Foreskin melanocyte (primary cell): ENCODE measurements at places on chromosomes 7 and 10.

GRCh38 chr10:88392222-88392621 lies 190.9 kb downstream of the RNLS start:
- no peak for DNase-seq

GRCh38 chr10:16470747-16471146 lies 33.9 kb downstream of the PTER start:
- DNase-seq = no peak

- no peak for DNase-seq
These were observed 43.1 kb downstream of the EGFR start for GRCh38 chr7:55061726-55062499.

- DNase-seq = no peak
These were observed 49.0 kb downstream of the RPS24 start for GRCh38 chr10:78082636-78083035.

GRCh38 chr10:100631192-100631591 lies 95.4 kb downstream of the HIF1AN start:
- no peak for DNase-seq

GRCh38 chr10:14740684-14741247 lies 33.9 kb downstream of the FAM107B start:
- DNase-seq = no peak

DNA sequence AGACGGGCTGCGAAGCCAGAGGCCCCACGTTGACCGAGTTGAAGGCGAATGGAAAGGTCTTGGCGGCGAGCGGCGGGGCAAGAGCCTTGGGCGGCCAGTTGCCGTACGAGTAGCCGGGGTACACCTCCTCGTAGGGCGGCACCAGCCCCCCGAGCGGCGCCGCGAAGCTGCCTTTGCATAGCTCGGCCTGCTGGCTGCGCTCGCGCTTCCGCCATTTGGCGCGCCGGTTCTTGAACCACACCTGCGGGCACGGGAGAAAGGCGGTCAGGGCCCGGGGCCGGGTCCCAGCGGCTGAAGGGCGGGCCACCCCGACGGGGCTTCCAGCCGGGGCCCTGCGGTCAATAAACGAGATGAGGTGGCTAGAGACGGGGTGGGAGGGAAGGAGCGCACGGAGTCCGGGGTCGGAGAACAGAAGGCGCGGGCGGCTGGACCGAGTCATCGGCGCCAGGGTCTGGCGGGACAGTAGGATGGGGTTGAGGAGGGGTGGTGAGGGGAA lies 4.8 kb downstream of the ELOVL3 start:
- DNase-seq = no peak

DNA sequence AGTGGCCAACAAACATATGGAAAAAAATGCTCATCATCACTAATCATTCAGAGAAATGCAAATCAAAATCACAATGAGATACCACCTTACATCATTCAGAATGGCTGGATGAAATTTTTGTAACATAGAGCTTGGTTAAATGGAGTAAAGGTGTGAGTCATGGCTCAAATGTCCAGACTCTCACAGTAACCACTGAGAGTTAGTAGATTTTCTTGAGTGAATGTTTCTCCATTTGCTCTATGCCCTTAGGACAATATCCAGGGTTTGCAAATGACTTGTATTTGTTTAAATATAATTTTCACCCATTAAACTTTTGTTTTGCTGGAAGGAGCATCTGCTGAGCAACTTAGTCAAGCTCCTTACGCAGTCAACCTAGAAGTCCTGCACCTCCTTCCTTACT lies 967.2 kb downstream of the XPNPEP1 start:
- no peak for DNase-seq

DNA sequence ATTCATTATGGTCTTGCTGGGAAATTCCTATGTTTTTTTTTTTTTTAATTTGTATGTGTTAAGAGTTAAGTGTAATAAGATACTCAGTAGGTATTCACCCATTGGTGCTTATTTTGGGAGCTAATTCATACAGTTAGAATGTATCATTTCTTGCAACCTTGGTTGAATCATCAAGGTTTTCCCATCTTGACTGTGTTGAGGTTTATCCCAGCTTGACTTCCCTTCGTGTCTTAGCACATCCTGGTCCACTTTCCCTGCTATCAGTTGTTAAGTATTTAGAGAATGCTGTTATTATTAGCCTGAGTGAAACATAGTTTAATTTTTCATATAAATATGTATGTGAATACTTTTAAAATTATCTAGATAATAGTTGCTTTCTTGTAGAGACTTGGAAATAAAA lies 20.8 kb downstream of the RALA start:
- no peak for DNase-seq
